Stomach (tissue), 19 donors: ENCODE measurements at places on chromosomes 7 and 10. TPM values are rescaled to one million over a fixed set of nuclear protein-coding genes. Genes with fewer than 3 reads are reported as not detected.

DNA sequence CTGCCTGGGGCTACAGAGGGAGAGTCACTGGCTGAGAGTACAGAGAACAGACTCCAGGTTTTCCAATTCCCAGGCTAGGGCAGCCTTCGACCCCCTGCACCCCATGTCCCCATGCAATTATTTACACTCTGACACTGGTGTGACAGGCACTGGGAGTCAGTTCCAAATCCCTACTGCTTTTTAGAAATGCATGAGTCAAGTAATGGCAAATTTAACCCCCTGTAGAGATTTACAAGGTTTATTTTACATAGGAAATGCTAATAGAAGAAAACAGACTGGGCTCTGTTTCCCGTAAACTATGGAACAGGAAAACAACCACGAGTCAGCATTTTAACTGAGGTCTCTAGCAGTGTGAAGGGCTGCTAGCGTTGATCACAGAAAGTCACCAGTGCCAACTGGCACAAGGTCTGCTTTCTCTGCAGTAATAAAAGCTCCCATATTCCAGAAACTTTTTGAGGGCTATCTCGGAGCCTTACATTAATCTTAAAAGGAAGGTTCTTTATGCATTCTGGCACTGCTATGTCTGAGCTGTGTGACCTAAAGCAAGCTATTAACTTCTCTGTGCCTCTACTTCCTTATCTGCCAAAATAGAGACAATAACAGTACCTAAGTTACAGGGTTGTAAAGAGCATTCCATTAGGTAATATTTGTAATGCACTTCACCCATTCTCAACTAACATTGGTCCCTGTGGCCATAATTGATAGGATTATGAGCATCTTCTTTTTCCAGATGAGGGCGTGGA is 28.2 kb downstream of the NOD1 start:
- no peak for DNase-seq
- no peak overlapping the region for H3K4me3 ChIP-seq
- no peak overlapping the region for H3K27ac ChIP-seq
- H3K4me1 ChIP-seq, result peaks cover 18% of the 10 kb centered on the region

DNA sequence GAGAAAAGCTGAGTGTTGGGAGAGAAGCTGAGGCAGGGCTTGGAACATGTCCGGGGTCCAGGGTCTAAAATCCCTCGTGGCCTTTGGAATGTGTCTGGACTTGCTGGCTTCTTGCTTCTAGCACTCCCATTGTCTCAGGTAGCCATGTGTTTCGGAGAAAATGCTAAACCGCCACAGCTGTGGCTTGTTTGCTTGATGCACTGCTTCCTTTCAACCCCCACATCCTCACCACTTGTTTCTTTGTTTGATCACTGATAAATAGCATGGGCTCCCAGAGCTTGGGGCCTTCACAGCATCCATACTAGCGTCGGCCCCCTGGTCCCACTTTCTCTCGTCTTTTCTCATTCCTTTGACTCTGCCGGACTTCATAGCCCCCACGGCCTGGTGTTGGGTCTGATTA is 102.7 kb downstream of the ANKRD26 start:
- H3K4me1 ChIP-seq, result no peaks in the 10 kb centered on the region
- H3K36me3 ChIP-seq, result peaks cover 8% of the 10 kb centered on the region
- no peak for DNase-seq
- H3K4me3 ChIP-seq, result no peak overlapping the region
- no peak overlapping the region for H3K27ac ChIP-seq

DNA sequence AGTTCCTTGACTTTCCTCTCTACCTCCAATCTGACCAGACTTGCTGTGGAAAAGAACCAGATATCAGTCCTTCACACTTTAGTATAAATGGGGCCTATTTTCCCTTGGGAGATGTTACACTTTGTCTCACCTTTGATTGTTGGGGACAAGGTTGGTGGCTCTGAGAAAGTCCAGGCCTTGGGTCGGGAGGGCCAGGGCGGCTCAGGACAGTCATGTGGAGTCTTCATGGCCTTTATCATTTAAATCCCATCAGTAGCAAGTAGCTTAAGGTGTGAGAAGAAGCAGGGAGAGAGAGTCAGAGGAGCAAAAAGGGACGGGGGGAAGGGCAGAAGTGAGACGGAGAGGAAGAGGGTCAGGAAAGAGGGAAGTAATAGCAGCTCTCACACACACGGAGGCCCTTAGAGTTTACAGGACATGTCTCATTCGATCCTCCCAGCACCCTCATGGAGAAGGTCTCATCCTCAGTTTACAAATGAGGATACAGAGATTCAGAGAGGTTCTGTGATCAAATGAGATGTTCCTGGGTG is 40.5 kb downstream of the TBATA start:
- H3K27ac ChIP-seq, result no peak overlapping the region
- H3K4me1 ChIP-seq, result peaks cover 5% of the 10 kb centered on the region
- no peaks in the 10 kb centered on the region for H3K27me3 ChIP-seq
- H3K36me3 ChIP-seq, result no peaks in the 10 kb centered on the region
- H3K4me3 ChIP-seq, result no peak overlapping the region

- H3K4me3 ChIP-seq, result no peak overlapping the region
- DNase-seq, result no peak
- H3K36me3 ChIP-seq, result no peaks in the 10 kb centered on the region
- H3K27me3 ChIP-seq, result no peaks in the 10 kb centered on the region
Observed at GRCh38 chr7:51701935-51702334, 385.3 kb upstream of the COBL start.

GRCh38 chr10:130485958-130486895 is 350.0 kb downstream of the GLRX3 start:
- H3K4me3 ChIP-seq, result no peak overlapping the region
- H3K36me3 ChIP-seq, result no peaks in the 10 kb centered on the region
- no peaks in the 10 kb centered on the region for H3K4me1 ChIP-seq

- DNase-seq, result no peak
- no peak overlapping the region for H3K27ac ChIP-seq
- H3K4me3 ChIP-seq, result no peak overlapping the region
- H3K36me3 ChIP-seq, result no peaks in the 10 kb centered on the region
Observed at GRCh38 chr7:6234384-6234783, 38.0 kb downstream of the CYTH3 start.

DNA sequence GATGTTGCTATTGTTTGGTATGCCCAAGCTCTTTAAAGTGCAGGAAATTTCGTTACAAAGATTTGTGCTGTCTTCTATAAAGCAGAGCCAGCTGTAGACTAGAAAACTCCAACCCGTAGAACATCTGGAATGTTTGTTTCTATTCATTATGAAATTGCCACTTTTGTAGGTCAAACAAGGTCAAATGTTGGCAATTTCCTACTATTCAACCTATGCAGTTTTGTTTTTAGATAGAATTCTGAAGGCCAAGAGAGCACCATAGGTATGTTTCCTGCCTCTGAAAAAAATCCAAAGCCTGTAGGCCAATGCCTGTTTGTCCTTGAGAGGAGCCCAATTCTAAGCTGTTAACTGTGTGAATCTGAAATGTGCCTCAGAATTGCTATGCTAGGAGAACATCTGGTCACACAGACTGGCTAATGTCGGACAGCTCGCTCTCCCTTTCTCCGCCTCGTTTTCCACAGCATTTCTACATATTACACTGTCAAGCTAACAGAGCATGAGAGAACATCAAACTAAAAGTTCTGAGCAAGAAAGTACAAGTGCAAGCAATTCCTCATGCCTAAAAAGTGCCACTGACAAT is 267.2 kb upstream of the LRGUK start:
- H3K27ac ChIP-seq, result no peak overlapping the region
- H3K36me3 ChIP-seq, result no peaks in the 10 kb centered on the region
- peaks cover 8% of the 10 kb centered on the region for H3K4me1 ChIP-seq
- DNase-seq, result no peak
- H3K4me3 ChIP-seq, result no peak overlapping the region

DNA sequence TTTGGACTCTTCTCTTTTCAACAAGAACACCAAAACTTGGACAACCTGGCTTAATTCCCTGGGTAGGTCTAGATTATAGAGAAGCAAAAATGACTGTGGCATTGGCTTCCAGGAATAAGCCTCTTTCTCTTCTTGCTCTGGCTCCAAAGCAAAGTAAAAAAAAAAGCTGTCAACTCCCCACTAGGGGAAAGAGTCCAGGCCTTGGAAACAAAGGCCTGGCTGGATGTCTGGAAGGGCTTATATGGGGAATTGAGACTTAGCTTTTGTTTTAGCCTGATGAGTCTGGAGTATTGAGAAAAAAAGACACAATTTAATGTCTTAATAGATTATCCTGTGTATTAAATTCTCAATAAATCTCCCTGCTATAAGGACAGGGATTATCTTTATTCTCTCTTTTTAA is 300.6 kb downstream of the SORCS3 start:
- no peaks in the 10 kb centered on the region for H3K4me1 ChIP-seq
- H3K36me3 ChIP-seq, result no peaks in the 10 kb centered on the region
- no peak overlapping the region for H3K27ac ChIP-seq
- no peaks in the 10 kb centered on the region for H3K27me3 ChIP-seq
- DNase-seq, result no peak

DNA sequence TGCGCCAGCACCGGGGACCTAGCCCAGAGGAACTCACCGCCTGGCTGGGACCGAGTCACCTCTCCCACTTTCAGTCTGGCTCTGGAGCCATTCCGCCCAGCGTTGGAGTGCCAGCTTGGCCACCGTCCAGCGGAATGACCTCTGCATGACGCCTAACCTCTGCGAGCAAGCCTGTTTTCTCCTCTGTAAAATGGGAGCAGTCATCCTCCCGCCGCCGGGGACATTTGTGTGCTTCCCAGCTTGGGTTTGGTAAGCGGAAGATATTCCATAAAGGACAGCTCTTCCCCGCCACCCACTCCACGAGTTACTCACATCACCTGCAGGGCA is 1.3 kb upstream of the ZCCHC24 start:
- no peak for DNase-seq
- no peaks in the 10 kb centered on the region for H3K36me3 ChIP-seq
- H3K27ac ChIP-seq, result peak overlapping the region; percentile 95
- H3K4me3 ChIP-seq, result peak overlapping the region; percentile 93
- H3K4me1 ChIP-seq, result peaks cover 25% of the 10 kb centered on the region

DNA sequence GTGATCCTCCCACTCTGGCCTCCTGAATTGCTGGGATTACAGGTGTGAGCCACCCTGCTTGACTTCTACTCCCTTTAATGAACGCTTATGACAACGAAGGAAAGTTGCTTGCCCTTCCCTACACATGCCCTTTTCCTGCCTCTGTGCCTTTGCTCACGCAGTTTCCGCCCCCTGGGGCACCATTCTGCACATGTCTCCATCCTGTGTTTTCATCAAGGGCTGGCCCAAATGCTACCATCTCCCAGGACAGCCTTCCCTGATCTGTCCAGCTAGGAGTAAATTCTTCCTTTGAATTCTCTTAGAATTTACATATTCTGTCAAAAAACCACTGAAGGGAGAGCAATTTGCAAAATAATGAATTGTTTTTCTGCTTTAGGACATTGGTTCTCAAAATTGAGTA is 50.0 kb upstream of the KMT2C start:
- H3K4me1 ChIP-seq, result no peaks in the 10 kb centered on the region
- no peak overlapping the region for H3K27ac ChIP-seq
- H3K4me3 ChIP-seq, result no peak overlapping the region
- DNase-seq, result no peak
- no peaks in the 10 kb centered on the region for H3K36me3 ChIP-seq
- no peaks in the 10 kb centered on the region for H3K27me3 ChIP-seq

DNA sequence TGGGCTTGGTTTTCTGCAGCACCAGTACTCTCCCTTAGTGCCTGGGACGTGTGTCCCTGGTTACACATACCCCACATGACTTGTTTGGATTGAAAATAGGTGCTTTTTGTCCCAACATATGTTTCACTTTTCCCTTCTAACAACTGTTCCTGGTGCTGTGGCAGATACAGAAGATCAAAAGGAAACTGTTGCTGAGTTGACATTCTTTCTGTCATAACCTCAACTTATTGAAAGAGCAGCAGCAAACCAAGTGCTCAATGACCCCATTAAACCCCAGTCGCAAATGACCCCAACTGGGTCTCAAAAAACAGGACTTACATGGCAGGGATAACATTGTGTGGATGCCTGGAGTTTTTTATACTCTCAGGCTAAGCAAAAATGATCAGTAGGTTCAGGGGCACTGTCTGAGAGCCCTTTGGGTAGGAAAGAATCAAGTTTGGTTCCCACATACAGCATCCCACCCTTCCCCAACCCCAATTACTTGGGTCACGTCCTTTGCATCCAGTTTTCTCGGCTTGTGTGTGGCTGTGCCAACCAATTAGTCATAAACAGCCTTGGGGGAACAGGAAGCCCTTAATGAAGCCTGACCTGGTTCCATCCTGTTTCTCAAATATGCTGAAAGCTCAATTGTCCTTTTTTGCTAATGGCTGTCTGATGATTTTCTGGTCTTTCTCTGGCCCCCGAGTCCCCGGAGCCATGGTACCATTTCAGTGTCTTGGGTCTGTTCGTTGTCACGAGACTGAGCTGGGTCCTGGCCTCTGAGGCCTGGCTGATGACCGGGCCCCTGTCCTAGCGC is 4.9 kb downstream of the HKDC1 start:
- H3K4me1 ChIP-seq, result peaks cover 4% of the 10 kb centered on the region
- no peak for DNase-seq
- no peaks in the 10 kb centered on the region for H3K27me3 ChIP-seq

DNA sequence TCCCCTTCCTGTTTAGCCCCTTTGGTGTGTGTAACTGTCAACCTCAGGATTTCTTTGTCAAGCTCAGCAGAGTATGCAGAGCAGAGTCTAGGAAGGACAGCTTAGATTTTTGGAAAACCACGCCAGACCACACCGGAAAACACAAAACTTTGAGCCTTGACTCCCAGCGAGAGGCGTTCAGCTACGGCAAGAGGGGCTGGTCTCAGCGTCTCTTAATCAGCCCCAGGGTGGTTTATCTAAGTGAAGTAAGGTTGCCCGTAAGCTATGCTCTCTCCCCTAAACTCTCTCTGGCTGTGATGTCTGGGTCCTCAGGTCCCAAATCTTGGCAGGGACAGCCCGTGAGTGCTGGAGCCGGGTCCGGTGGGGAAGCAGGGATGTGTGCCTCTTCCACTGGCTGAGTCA is 230.9 kb downstream of the KLF6 start:
- H3K36me3 ChIP-seq, result no peaks in the 10 kb centered on the region
- no peak for DNase-seq
- H3K4me3 ChIP-seq, result no peak overlapping the region
- H3K4me1 ChIP-seq, result no peaks in the 10 kb centered on the region
- H3K27ac ChIP-seq, result no peak overlapping the region

- DNase-seq, result peak; percentile 86
- peak overlapping the region; percentile 20 for H3K4me3 ChIP-seq
- H3K27me3 ChIP-seq, result no peaks in the 10 kb centered on the region
- H3K27ac ChIP-seq, result peak overlapping the region; percentile 85
- no peaks in the 10 kb centered on the region for H3K36me3 ChIP-seq
Observed at GRCh38 chr7:130996833-130997231, 262.8 kb upstream of the KLF14 start.

GRCh38 chr7:158247758-158248487 is 339.7 kb downstream of the PTPRN2 start:
- H3K4me1 ChIP-seq, result no peaks in the 10 kb centered on the region
- H3K27me3 ChIP-seq, result no peaks in the 10 kb centered on the region
- DNase-seq, result no peak
- no peak overlapping the region for H3K4me3 ChIP-seq
- no peak overlapping the region for H3K27ac ChIP-seq

GRCh38 chr7:27269455-27269854 is 26.9 kb downstream of the EVX1 start:
- DNase-seq, result no peak
- H3K4me1 ChIP-seq, result no peaks in the 10 kb centered on the region
- H3K36me3 ChIP-seq, result no peaks in the 10 kb centered on the region
- H3K27ac ChIP-seq, result no peak overlapping the region

KLF6 gene
- total RNA-seq, result 187 TPM

C10orf90 gene
- total RNA-seq, result not detected

PKD2L1 gene
- total RNA-seq, result not detected

TLL2 gene
- 0.58 TPM for total RNA-seq

CHCHD2 gene
- 69.4 TPM for total RNA-seq

PIK3CG gene
- 7.0 TPM for total RNA-seq

PITX3 gene
- not detected for total RNA-seq

MSMB gene
- total RNA-seq, result not detected
